ENCODE measurements at places on chromosomes 13 and 19.

DNA sequence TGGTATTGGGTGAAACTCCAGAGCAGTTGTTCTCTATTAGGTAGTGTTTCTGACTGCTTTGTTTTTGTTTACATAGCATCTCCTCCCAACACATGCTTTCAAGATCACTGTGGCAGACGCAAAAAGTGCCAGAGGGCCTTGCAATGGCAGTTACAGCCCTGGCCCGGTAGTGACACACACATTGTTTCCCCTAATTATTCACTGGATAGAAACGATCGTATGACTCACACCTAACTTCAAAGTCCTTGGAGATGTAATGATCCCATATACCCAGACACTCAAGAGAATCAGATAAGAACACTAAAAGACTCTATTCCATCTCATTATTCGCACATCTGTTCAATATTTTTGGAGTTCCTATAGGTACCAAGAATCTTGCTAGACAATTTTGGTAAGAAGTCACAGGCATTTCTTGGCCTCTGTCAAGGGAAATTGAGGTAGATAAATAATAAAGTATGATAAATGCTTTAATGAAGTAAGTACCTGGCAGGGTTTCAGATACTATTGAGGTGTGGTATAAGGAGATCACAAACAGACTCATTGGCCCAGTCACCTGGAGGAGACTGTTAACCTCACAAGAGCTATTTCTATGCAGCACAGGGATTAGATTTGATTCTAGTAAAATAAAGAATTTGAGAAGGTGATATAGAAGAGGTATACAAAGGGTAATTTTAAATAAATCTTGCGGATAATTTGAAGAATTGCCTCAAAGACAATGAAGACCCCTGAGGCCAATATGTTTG lies 485.3 kb downstream of the SLITRK6 start:
- no peak for DNase-seq

- DNase-seq = no peak
Observed at GRCh38 chr19:17946965-17947784, 14.4 kb downstream of the CCDC124 start.

GRCh38 chr13:105925496-105925895 lies 610.0 kb downstream of the EFNB2 start:
- DNase-seq = no peak

- no peak for DNase-seq
Observed at GRCh38 chr13:45315520-45316167, 25.3 kb downstream of the TPT1 start.

DNA sequence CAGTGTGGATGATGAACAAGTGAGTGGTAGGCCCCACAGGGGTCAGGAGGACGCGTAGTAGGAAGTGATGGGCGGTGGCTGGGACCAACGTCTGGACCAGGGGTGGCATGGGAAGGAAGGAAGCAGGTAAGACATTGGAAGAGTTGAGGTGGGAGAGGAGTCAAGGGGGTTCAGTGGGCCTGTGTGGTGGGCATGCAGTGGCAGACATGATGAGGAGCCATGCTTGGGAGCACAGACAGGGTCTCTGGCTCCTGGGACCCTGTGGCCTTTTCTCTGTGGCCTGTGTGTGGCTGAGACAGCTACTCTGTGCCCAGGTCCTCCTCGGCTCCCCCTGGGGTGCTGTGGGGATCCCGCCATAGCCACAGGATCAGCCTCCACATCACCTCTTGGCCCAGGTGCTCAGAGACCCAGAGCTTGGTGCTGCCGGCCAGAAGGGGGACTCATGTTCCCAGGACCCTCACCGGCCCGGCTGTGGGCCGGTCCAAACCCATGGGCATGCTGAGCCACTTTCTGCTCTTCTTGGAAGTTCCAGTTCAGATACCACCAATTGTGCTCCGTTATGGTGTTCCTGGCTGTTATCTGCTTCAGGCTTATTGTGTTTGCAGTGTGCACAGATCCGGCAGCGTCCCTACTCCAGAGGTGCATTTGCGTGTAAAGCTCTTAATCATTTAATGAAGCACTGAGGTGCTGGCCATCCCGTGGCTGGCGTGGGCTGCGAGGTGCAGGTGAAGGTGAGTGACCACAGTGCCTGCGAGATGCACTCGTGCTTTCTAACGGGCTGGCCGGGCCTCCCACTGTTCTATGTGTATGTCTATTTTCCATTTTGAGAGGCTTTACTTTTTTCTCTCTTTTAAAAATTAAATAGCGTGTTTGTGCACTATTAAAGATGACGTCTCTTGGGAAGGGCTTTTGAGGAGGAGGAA lies 147.9 kb downstream of the TEX29 start:
- no peak for DNase-seq

GRCh38 chr19:45164577-45165335 lies 4.0 kb upstream of the NKPD1 start:
- no peak for DNase-seq

- DNase-seq = no peak
Observed at GRCh38 chr13:71714802-71715375, 152.1 kb downstream of the DACH1 start.
